Activated CD4-positive, alpha-beta memory T cell treated with anti-CD3 and anti-CD28 coated beads for 36 hours (primary cell): ENCODE measurements at places on chromosomes 6 and 20. TPM values are rescaled to one million over a fixed set of nuclear protein-coding genes. Genes with fewer than 3 reads are reported as not detected.

CRISP3 gene
- not detected for total RNA-seq

DNA sequence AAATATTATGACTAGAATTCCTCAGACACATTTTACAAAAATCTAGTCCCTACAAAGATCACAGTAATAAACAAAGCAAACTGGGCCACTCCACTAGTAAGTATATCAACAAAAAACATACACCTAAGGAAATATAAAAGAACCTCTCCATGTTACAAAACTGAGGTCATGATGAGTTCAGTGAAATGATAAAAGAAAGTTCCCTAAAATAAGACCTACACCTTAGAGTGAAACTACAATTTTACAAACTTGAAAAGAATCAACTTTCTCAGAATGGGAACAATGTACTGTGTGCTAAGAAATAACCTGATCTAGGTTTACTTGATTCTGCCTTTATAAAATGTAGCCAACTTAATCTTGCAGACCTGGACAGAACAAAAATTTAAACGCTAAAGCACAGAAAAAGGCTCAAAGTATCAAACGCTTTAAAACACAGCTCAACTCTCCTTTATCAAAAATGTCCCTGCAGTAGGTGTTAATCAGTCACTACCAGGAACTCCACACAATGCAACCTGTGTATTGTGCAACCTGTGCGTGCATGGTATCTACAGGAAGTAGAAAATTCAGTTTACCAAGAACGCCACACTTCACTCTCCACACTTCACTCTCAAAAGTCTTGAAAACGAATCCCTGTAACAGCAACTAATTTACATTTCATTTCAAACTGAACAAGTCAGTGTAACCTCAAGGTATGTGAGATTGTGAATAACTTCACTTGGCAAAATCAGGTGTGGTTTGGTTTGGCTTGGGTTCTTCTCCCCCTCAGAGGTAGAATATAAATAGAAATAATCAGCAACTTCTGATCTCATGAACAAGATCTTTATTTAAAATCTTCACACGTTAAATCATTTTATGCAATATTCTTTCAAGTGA is 1.8 kb downstream of the RALGAPA2 start:
- peak; percentile 63 for DNase-seq

DNA sequence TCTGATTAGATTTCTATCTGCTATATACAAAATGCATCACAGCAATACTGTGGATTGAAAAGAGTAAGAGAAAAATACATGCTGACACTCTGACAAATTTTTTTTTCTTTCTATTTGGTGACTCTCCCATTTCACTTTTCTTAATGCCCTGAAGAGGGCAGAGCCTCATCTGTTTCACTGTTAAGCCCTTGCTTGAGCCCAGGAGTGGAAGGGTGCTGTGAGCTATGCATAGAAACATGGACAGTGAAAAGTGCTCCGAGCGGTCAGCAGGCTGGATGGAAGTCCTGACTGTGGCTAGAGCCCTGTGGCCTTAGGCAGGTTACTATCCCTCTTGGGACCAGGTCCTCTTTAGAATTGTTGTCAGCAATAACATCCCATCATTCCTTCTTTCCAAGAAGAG is 17.4 kb upstream of the CSE1L start:
- no peak for DNase-seq

- DNase-seq = no peak
Observed at GRCh38 chr6:111711476-111711875, 105.8 kb upstream of the TRAF3IP2 start.

- no peak for DNase-seq
Observed at GRCh38 chr20:17314264-17314663, 87.4 kb downstream of the PCSK2 start.

DNA sequence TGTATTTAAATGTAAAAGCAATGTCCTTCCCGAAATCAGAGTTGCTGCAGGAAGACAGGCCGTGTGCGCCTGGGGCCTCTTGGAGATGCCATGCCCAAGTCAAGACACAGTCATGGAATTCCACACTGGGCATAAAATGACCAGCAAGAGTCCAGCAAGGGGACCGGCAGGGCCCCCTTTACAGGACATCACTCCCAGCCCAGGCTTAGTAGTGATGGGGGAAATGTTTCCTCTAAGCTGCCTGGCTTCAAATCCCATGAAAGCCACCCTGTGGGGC is 1.9 kb upstream of the PPP1R3G start:
- DNase-seq = no peak

DNA sequence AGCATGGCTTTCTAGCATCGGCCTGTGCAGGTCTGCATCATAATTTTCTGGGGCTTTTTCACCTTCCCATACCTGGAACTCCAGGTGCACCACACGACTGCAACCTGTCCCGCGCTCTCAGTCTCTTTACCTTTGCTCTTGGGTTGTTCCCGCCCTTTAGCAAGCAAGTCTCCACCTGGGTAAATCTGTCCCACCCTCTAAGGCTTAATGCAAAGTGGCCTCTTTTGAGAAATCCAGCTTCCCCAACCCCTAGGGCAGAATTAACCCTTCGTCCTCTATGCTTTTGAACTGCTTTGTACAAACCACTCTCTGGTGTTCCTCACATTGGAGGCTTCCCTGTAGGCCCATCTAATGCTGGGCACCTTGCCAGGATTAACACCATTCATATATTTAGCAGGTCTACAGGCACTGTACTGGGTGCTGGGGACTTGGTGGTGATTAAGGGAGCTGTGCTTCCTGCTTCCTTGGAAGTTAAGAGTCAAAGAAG is 2.8 kb downstream of the ITPR3 start:
- no peak for DNase-seq

DNA sequence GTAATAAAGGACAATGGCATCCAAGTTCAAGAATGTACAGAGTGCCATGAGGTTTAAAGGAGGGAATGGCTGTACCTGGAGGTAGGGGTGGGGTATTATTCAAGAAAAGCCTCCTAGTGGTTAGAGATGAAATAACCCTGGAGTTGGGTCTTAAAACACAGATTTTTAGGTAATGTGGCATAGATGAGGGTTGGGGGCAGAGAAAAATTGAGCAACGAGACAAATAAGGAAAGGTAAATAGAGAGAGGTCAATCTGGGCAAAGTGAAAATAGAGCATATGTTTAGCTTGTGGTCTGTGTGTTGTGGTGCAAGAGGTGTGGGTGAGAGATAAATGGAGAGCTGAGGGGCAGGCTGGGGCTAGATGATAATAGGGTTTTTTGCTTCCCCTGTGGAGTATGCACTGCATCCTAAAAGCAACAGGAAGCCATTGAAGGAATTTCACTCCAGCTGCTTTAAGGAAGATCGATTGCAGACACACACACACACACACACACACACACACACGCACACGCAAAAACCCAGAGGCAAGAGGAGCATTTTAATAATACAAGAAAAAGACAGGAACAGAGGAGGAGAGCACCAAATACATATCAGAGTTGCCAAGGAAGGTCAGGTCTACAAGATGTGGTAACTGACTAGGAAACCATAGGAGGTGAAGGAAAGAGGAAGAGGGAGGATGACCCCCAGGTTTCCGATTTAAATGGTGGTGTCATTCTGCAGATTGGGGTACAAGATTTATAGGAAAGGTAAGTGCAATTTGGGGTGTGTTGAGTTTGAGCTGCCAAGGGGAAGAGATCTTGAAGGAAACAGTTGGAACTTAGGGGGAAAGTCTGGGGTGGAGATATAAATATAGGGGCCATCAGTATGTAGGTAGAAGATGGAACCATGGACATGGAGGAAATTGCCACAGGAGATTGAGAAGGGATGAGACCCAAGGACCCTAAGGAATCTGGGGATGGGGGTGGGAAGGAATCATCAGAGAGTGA is 31.3 kb upstream of the ADGRF1 start:
- DNase-seq = no peak

DNA sequence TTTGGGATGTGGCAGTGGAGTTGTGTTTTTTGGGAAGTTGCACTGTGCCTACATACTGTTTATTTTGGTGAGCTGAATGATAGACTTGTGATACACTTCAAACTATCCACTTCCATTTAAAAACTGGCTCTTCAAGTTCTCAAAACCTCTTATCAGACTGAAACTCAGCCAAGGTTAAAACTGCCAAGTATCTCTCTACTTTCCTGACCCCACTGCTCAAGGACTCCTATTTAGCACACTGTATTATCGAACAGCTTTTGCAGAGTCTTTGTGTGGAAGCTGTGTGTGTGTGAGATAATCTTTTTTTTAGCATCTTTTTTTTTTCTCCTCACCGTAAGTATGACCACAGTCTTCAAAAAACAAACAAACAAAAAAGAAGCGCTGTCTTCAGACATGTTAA is 21.1 kb downstream of the STX11 start:
- no peak for DNase-seq

OR2B6 gene
- total RNA-seq = not detected

- DNase-seq = no peak
Observed at GRCh38 chr6:119090256-119090655, 11.8 kb upstream of the FAM184A start.

DNA sequence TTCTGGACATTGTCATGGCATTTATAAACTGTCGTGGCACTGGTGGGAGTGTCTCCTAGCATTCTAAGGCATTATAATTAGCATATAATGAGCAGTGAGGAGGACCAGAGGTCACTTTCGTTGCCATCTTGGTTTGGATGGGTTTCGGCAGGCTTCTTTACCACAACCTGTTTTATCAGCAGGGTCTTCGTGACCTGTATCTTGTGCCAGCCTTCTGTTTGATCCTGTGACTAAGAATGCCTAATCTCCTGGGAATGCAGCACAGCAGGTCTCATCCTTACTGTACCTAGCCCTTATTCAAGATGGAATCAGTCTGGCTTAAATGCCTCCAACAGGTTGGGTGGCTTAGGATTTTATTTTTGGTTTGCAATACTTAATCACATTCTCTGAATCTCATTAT is 142.7 kb upstream of the GGTLC1 start:
- no peak for DNase-seq

- no peak for DNase-seq
Observed at GRCh38 chr6:151067684-151068596, 171.8 kb upstream of the AKAP12 start.

DNA sequence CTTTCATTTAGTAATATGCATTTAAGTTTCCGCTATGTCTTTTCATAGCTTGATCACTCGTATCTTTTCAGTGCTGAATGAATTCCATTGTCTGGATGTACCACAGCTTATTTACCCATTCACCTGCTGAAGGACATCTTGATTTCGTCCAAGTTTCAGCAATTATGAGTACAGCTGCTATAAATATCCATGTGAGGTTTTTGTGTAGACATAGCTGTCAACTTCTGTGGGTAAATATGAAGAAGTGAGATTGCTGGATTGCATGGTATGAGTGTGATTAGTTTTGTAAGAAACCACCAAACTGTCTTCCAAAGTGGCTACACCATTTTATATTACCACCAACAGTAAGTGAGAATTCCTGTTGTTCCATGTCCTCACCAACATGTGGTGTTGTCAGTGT is 79.2 kb upstream of the STMND1 start:
- no peak for DNase-seq

DNA sequence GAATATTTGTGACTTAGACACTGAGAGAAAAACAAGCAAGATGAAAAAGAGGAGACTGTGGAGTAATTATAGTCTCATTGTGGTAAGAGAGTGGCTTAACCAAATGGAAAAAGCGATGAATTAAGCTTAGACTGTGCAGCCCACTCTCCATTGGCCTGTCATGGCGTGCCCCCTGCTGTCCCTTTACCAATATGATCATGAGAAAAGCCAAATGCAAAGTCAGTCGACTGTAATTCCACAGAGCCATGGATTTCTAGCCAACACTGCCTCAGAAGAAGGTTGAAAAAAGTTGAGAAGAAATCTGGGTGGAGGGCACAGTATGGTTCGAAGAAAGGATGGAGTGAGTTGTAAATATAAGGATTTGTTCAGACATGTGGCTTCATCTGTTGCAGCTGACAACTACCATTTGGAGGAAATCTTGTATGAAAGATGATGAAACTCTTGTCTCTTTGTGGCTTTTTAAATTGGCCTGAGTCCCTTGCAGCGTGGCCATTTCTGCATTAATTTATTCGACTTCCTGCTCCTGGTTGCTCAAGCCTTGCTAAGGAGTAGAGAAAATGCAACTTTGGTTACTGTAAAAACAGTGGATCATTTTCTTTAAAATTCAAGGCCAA is 251.4 kb downstream of the DOK5 start:
- DNase-seq = no peak

GRCh38 chr6:158018041-158018771 is 36.5 kb downstream of the SYNJ2 start:
- DNase-seq = no peak

- DNase-seq = peak; percentile 42
Observed at GRCh38 chr6:159061805-159062563, 17.2 kb upstream of the TAGAP start.

TXNDC5 gene
- 64.5 TPM for total RNA-seq

LHFPL5 gene
- not detected for total RNA-seq

TBXT gene
- total RNA-seq = not detected

GRCh38 chr20:46963758-46964617 is 69.3 kb downstream of the EYA2 start:
- DNase-seq = no peak

GRCh38 chr6:163392533-163392932 is 22.0 kb upstream of the QKI start:
- DNase-seq = no peak

C20orf144 gene
- total RNA-seq = 0.26 TPM

GRCh38 chr6:22558288-22558882 is 11.0 kb upstream of the HDGFL1 start:
- no peak for DNase-seq

RPS10 gene
- total RNA-seq = 2,169 TPM

GRCh38 chr6:112014483-112014882 is 39.4 kb upstream of the CCN6 start:
- DNase-seq = no peak

GRCh38 chr6:44622956-44623355 is 235.4 kb downstream of the CDC5L start:
- DNase-seq = no peak

DNA sequence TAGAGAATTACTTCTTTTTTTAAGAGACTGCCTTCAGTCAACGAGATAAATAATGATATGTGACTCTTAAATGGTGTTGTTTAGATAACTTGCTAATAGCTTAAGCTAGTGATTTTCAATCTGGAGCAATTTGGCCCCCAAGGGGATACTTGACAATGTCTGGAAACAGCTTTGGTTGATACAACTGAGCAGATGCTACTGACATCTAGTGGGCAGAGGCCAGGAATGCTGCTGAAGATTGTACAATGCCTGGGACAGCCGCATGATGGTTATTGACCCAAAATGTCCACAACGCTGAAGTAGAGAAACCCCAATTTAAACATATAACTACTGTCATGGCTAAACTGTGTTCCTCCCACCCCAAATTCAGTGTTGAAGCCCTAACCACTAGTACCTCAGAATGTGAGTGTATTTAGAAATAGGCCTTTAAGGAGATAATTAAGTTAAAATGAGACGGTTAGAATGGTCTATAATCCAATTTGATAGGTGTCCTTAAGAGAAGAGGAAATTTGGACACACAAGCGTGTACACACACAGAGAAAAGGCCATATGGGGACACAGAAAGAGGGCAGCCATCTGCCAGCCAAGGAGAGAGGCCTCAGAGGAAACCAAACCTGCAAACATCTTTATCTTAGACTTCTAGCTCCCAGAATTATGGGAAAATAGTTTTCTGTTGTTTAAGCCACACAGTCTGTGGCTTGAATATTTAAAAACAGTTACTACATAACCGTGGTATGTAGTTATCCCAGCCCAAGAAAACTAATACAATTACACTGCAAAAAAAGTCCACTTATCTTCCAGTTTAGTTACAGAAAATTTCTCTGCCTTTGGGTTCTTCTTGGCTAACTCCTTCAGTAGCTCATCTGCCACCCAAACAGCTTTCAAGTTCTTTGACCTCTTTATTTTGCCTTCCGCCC is 22.2 kb downstream of the RWDD2A start:
- peak; percentile 70 for DNase-seq

PTCHD4 gene
- not detected for total RNA-seq

GRCh38 chr6:150458579-150458978 is 89.8 kb downstream of the IYD start:
- DNase-seq = no peak

ZMYND8 gene
- total RNA-seq = 28.1 TPM
